HS-27A (cell line): ENCODE measurements at places on chromosomes 6 and 20.

- no peak for DNase-seq
These were observed 502.1 kb upstream of the SOX4 start for GRCh38 chr6:21091411-21091810.

DNA sequence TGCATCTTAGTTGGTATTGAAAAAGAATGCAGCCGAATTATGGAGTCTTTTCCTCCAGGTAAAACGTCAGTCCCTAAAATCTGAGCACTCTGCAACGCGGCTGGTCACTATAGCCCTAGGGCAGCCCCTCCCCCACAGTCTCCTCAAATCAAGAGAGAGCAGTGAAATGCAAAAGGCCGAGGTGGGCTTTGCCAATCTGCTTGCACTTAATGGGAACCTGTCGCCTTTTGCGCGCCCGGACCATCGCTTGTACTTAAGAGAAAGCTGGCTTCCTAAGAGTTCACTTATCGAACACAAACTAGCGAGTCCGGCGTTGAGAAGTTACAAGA, 447 bp downstream of the MCM3 start:
- peak; percentile 51 for DNase-seq

DNA sequence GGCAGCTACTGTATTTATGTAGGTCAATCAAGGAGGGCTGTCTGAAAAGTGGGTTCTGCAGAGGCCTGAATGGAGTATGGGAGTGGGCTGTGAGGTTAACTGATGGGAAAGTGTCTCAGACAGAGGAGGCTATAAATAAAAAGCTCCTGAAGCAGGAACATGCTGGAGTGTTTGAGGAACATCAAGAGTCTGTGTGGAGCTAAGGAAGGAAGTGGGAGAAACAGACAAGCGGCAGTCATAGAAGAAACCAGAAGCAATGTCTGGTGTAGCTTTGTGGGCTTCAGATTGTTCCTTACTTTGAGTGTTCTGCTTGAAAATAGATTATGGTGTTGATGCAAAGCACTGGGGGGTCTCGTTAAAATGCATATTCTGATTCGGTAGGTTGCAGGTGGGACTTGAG, 101.5 kb upstream of the OGFRL1 start:
- no peak for DNase-seq

DNA sequence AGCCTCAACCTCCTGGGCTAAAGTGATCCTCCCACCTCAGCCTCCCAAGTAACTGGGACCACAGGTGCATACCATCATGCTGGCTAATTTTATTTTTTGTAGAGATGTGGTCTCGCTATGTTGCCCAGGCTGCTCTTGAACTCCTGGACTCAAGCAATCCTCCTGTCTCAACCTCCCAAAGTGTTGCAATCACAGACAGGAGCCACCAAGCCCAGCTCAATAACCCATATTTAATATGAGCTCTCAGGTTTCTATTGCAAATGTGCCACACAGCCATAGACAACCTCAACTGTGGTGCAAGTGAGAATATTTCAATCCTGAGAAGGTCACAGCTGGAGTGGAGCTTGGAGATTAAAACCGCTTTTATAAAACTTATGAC, 14.4 kb downstream of the JPH2 start:
- DNase-seq: no peak

GRCh38 chr6:150987371-150987828, 121.9 kb downstream of the MTHFD1L start:
- no peak for DNase-seq

DNA sequence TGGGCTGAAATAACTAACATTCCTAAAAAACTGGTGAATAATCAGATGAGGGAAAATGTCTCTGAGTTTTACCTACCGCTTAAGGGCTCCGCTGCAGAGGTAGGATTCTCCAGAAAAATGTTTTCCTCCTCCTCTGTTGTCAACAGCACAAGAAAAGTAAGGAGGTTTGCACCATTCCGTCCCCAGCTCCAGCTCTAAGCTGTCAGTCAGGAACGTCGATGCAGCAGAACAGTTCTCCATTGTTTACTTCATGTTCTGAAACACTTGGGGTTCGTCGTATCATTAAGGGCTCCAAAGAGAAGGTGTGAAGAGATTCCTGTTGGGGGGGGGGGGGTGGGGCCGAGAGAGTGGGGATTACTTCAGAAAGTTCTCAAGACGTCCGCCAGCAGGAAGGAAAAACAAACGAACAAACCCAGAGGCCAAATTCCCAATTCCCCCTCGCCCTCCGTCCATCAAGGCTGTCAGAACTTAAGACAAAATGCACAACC, 734 bp downstream of the MMS22L start:
- DNase-seq: no peak

- no peak for DNase-seq
These were observed 291.4 kb upstream of the RNF217 start for GRCh38 chr6:124670801-124671200.

DNA sequence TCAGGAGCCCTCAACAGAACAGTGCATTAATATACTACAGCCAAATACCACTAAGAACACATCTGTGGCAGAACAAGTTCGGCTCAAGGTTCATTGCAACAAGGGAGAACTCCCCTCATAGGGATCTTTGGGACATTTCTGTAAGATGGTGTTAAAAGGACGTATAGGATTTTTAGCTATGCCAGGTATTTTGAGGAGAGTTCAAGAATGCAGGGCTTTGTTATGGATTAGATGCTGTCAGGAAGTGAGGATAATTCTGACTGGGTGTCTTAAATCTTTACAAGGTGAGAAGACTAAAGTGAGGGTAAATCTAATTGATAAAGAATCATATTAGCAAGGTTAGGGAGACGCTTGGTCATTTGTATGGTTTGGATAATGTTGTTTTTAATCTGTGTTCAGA, 83.7 kb upstream of the AHI1 start:
- DNase-seq: no peak

DNA sequence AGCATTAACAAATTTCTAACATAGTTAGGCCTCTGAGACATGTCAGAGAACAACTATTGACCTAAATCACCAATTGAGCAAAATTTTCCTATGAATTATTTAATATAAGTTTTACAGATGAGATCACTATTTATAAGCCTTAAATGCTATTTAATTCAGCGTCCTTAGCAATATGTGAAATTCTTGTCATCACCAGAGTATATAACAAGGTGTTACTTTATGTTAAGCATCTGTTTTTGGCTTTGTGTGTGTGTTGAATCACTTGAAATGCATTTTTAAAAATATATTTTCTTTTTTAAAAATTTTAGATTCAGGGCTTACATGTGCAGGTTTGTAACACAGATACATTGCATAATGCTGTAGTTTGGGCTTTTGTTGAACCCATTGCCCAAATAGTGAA, 794.1 kb downstream of the EYS start:
- no peak for DNase-seq

DNA sequence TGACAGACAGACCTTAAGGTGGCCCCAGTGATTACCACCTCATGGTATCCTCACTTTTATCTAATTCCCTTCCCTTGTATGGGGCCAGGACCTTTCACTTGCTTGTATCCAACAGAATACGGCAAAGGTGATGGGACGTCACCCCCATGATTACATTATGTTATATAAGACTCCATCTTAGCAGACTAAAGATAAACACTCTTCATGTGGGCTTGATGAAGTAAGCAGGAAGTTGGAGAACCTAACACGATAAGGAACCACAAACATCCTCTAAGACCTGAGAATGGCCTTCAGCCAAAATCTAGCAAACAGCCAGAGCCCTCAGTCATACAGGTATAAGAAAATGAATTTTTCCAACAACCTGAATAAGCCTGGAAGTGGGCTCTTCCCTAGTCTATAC, 8.0 kb downstream of the SLC17A3 start:
- no peak for DNase-seq

DNA sequence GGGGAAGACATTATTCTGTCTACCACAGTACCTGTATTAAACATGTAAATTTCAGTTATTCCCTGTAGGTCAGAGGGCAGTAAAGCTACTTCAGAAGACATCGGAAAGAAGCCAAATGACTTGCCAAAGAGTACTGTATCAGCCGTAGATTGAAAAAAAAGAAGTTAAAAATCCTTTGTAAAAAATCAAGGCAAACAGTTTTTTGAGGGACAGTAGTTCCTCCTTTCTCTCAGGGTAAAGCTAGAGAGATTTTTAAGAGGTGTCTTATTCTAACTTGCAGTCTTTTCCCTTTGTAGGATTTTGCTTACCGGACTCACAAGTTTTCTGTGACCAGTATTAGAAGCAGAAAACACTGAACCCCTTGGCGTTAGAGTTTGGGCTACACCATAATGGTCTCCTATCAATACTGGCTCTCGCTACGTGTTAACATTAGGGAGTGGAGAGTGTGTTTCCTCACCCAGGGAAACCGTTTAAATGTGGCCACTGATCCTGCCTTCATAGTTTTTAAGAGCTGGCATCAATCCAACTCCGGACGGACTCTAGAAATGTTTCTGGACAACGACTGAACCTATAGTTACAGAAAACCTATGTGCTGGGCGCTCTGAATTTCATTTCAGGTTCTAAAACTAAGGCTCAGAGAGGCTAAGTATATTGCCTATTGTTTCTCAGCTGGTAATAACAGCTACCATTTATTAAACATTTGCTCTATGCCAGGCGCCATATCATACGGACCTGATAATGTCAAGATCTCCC, 1.3 kb upstream of the ASXL1 start:
- DNase-seq: no peak

- DNase-seq: no peak
These were observed 29.7 kb downstream of the STK35 start for GRCh38 chr20:2131366-2131765.

DNA sequence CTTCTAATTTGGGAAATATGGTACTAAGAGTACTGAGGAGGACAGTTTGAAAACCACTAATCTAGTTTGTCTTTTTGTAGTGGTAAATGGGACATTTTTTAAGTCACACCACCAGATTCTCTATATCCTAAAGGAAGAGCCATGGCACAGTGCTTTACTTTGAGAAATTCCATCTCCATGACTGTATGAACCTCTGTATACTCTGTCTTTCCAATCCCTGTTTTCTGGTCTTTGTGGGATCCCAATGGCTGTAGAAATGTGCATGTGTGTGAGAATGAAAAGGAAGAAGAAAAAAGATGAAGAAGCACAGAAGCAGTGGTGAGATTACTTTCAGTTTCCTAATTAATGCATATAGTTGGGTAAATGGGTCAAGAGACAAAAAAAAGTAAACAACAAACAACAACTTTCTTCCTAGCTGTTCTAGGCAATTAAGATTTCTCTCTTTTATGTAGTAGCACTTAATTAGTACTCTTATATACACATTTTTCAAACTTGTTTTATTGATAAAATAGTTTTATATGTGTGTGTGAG, 141.2 kb upstream of the HCRTR2 start:
- DNase-seq: no peak

GRCh38 chr20:62831854-62832211, 15.0 kb downstream of the COL9A3 start:
- DNase-seq: no peak

DNA sequence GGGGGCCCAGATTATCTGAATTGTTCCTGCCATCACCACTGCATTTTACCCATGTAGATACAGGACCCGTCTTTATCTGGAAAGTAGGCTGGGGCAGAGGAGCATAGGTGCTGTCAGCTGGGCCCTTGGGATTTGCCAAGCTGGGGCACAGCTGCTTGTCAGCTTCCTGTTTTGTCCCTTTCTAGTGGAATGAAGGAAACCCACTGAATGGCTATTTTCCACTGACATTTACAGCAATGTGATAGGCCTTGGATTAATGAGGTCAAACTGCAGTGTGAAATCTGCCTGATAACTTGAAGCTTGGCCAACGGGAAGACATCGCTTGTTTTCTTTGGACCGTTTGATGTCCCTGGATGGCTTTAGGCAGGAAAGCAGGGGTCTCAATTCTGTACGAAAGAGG, 6.7 kb downstream of the PPP1R16B start:
- DNase-seq: no peak

- DNase-seq: no peak
These were observed 40.9 kb downstream of the LY86 start for GRCh38 chr6:6629402-6629801.

DNA sequence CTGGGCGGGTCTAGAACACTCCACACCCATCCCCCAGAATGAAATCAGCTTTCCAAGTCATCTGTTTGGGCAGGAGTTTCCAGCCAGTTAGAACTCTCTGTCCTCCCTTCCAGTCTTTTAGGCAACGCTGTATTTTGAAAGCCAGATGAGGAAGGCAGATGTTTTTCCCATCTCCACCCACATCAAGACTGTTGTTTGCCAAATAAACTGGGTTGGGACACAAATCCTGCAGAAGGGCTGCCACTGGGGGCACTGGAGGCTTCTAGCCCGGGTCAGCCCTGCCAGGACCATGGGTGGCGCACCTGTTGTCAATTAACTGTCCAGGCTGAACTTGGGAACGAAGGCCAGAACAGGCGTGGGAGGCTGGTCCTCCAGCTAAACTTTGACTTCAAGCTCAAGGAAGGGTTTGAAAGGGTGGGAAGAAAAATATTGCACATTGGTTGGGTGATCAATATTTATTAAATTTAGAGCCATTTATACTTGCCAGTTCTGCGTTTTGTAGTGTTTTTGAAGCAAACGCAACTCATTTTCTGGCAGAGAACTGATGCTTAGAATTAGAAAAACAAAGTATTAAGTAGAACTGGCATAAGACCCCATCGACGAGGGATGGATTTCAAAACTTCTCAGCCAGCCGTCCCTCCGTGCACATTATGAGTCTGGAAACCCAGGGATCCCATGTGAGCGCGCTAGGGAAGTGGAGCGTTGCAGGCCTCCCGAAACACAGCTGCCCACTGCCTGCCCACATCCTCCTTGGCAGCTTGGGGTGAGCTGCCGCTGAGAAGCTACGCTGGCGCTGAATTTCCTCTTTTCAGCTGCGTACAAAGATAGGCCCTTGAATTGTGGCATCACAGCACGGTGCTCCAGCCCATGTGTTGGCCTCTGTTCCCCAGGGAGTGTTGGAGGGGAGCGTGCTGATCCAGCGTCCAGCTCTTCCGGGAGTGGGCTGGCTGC, 297.4 kb downstream of the QKI start:
- no peak for DNase-seq

GRCh38 chr6:30686009-30686907, at the start of gene PPP1R18:
PPP1R18 (minus strand) TSS chr6:30686645; CDS start chr6:30686018, 627 bp downstream.
- DNase-seq: no peak

DNA sequence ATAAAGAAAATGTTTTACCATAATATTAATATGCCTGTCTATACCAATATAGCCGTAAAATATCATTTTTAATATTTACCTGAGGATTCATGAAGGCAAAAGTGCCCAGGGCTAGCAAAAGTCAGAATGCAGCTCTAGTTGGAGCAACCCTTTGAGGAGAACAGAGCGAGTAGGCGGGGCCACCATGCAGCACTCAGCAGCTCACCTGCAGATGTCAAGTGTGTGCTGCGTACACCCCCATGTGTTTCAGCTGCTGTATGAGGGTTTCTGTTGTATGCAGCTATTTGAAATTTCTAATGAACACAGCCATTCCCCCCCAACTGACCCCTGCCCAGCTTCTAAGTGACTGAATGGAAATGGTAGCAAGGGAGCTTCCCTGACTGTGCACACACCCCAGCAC, 508.0 kb downstream of the QKI start:
- no peak for DNase-seq

- DNase-seq: no peak
These were observed 403.7 kb upstream of the CITED2 start for GRCh38 chr6:139778106-139778505.

- no peak for DNase-seq
These were observed 74.1 kb downstream of the HFE start for GRCh38 chr6:26161322-26161721.

- no peak for DNase-seq
These were observed 43.7 kb downstream of the NINL start for GRCh38 chr20:25541676-25542075.
